ENCODE measurements at places on chromosomes 6 and 20. TPM values are rescaled to one million over a fixed set of nuclear protein-coding genes. Genes with fewer than 3 reads are reported as not detected.
A peak's percentile ranks its signal among the peaks of the same experiment; 100 is the strongest.

Gene PI3
- total RNA-seq: not detected

Gene TRIM38
- total RNA-seq: 19.0 TPM

Gene MUCL3
- total RNA-seq: not detected

Gene MPIG6B
- 0.20 TPM for total RNA-seq

Gene BPI
- total RNA-seq: not detected

Gene TMEM244
- total RNA-seq: 0.73 TPM

Gene LSM2
- 129 TPM for total RNA-seq

Gene APCDD1L
- total RNA-seq: not detected

Gene TINAG
- total RNA-seq: not detected

Gene IL20RA
- not detected for total RNA-seq

Gene GZF1
- 14.4 TPM for total RNA-seq

Gene OR12D3
- not detected for total RNA-seq

Gene GSTA2
- not detected for total RNA-seq

Gene GPLD1
- total RNA-seq: 0.42 TPM

Gene GRM4
- not detected for total RNA-seq

Gene SPATA25
- total RNA-seq: 0.55 TPM

Gene MMS22L
- 43.4 TPM for total RNA-seq

Gene IMPG1
- not detected for total RNA-seq

Gene EEF1A2
- total RNA-seq: not detected

- DNase-seq: no peak
Observed at GRCh38 chr20:22453244-22454080, 130.9 kb downstream of the FOXA2 start.

GRCh38 chr20:37346535-37347346 is 801 bp downstream of the SRC start:
- DNase-seq: no peak

- no peak for DNase-seq
Observed at GRCh38 chr6:150710236-150710635, 110.6 kb downstream of the PLEKHG1 start.

DNA sequence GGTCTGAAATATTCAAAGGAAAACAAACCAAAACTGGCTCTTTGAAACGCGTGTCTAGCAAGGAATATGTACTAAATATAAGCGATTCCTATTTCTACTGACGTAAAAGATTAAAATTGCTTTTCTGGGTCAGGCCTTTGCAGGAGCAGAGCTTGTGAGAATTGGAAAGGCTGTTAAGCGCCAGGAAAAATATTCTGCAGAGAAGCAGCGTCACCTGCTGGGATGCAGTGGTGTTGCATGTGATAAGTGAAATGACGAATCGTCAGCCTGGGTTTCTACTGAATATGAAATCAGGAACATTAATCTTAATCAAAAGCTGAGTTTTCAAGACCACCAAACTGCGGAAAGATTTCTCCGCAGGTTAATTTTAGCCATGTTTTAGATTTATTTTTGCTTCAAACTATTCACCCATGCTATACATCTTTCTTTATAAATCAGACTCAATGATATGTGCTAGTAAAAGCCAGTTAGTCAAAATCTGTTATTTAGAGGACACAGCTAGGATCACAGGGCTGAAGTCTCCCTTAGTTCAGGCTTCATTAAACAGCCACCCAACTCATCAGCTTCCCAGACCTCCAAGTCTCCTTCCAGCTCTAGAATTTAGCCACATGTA is 67.4 kb downstream of the ALDH8A1 start:
- DNase-seq: peak; percentile 61

- DNase-seq: no peak
Observed at GRCh38 chr6:135449246-135449645, 48.3 kb downstream of the AHI1 start.

- no peak for DNase-seq
Observed at GRCh38 chr6:137084865-137085617, 40.3 kb upstream of the IL20RA start.

DNA sequence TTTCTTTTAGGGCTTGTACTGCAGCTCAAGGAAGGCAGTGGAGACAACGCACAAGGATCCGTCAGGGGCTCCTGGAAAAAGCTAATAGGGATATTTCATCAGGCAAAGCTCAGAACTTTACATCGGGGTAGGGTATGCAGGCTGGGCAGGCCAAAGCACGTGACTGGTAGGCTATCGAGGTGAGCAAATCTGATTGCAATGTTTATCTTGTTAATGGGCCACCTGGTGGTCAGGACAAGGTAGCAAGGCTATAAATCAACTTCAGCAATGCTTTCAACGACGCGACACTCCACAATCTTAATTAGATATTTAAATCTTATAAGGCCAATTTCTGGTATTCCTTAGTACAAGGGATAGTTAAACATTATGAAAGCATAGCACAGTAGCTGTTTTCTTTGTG is 1302.8 kb upstream of the EYS start:
- no peak for DNase-seq

- no peak for DNase-seq
Observed at GRCh38 chr6:154197196-154197860, 158.3 kb downstream of the OPRM1 start.

GRCh38 chr6:135939208-135939591 is 87.7 kb downstream of the PDE7B start:
- DNase-seq: no peak

GRCh38 chr20:63202021-63202420 is 13.9 kb downstream of the YTHDF1 start:
- DNase-seq: no peak

DNA sequence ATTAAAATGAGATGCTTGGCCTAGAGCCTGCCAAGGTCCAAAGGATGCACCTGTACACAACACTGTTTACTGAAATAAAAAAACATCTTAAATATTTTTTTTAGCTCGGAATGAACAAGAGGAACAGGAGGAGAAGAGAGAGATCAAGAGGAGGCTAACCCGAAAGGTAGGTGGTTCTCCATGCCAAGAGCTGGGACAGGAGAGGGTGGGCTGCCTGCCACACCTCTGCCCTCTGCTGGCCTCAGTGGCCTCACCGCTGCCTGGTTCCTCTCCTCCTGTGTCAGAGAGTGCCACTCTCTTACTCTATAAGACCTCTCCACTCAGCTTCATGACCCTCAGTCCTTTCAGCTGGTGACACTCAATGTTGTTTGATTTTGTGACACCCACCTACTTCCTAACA is 50.2 kb downstream of the TBC1D7 start:
- DNase-seq: no peak

DNA sequence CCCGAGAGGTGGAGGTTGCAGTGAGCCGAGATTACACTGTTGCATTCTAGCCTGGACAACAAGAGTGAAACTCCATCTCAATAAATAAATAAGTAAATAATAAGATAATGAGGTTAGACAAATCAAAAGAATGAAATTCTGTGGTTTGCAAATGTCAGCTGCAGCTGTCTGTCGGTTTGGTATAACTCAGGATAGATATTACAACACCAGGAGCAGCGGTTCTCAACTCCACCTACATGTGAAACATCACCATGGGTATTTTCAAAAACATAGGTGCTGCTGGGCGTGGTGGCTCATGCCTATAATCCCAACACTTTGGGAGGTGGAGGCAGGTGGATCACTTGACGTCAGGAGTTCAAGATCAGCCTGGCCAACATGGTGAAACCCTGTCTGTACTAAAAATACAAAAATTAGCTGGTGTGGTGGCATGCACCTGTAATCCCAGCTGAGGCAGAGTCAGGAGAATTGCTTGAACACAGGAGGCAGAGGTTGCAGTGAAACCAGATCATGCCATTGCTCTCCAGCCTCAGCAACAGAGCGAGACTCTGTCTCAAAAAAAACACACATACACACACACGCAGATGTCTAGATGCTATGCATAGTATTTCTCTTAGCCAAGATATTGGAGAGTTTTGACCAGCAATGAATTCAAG is 126.1 kb upstream of the LAMP5 start:
- no peak for DNase-seq

- DNase-seq: no peak
Observed at GRCh38 chr6:163712566-163712961, 298.0 kb downstream of the QKI start.

GRCh38 chr6:20069021-20069522 is 143.2 kb downstream of the MBOAT1 start:
- no peak for DNase-seq

DNA sequence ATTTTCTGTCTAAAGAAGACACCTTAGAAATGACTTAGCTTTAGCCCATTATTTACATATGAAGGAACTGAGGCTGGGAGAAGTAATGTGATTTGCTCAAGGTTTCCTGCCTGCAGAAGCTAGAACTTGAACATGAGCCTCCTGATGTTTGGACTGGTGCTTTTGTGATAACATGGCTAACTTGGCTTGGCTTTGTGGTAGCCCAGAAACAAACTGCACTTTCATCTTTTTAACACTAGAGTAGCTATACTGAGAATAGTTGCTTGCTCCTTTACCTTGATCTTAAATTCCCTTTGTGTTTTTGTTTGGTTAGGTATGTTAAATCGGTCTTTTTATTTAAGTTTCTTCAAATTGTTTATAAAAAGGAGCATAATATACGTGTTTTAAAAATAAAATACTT is 163.5 kb upstream of the MANEA start:
- DNase-seq: no peak

- no peak for DNase-seq
Observed at GRCh38 chr6:46998436-46999017, 43.6 kb downstream of the ADGRF1 start.

DNA sequence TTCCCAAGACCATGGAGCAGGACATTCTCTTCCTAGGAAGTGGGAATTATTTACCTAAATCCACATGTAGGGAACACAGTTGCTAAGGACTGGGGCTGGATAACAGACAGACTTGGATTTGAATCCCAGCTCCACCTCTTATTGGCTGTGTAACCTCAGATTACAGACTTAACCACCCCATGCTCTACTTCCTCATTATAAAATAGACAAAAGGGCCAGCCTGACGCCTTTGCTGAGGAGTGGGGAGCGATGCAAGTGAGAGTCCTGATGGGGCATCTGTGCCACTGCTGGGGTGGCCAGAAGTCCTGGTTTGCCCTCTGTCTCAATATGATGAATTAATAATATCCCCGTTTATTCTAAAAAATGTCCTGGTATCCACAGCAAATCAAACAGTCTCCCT is 46.8 kb downstream of the SPATA2 start:
- no peak for DNase-seq

GRCh38 chr20:5065166-5065878 is 54.4 kb downstream of the PCNA start:
- DNase-seq: no peak

DNA sequence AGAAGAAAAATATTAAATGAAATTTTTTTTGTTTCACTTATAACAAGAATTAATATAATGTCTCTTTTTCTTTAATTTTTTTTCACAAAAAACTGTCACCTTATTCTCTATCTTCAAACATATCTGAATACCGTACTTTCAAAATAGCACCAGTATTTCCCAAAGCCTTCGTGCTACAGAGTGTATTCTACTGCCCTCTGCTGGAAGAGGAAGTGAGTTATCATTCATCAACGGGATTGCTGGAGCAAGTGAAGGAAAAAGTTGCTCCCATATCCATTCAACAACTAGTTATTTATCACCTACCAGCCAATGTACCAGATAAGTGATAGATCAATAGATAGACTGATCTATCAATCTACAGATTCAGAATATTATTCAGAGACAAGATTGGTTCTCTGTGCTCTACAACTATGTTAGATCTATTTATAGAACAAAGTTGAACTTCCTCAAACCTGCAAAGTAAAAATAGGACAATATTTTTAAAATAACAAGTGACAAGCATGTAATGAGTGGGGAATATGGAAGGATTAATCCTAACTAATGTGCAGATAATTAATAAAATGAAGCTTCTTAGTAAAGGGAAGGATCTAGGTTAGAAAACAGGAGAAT is 26.7 kb upstream of the TFAP2B start:
- DNase-seq: no peak

DNA sequence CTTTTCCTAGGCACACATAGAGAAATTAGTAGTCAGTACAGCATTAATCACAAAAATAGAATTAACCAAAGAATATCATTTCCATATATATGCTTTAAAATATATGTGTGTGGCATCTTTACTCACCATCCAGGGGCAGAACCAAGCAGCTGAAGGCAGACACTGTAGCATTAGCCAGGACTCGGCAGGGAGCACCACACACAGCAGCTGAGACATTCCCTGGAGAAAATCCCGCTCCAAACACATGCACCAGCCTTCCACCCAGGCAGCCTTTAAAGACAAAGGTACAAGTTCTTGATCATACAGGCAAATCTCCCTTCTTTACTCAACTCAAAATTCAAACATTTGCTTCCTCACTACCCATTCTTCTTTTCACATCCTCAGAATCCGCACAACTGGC is 64.7 kb downstream of the PKHD1 start:
- no peak for DNase-seq

Data from activated CD8-positive, alpha-beta memory T cell treated with anti-CD3 and anti-CD28 coated beads, Interleukin-2, amount 10 ng/mL, durations not matched to agents 7 days and 5 days (primary cell).